ENCODE measurements at places on chromosomes 11 and 22.

GRCh38 chr11:119320776-119321524 lies 4.0 kb upstream of the MCAM start:
- no peak for DNase-seq

- DNase-seq = no peak
Measured at GRCh38 chr22:28411125-28411524, 268.5 kb downstream of the TTC28 start.

DNA sequence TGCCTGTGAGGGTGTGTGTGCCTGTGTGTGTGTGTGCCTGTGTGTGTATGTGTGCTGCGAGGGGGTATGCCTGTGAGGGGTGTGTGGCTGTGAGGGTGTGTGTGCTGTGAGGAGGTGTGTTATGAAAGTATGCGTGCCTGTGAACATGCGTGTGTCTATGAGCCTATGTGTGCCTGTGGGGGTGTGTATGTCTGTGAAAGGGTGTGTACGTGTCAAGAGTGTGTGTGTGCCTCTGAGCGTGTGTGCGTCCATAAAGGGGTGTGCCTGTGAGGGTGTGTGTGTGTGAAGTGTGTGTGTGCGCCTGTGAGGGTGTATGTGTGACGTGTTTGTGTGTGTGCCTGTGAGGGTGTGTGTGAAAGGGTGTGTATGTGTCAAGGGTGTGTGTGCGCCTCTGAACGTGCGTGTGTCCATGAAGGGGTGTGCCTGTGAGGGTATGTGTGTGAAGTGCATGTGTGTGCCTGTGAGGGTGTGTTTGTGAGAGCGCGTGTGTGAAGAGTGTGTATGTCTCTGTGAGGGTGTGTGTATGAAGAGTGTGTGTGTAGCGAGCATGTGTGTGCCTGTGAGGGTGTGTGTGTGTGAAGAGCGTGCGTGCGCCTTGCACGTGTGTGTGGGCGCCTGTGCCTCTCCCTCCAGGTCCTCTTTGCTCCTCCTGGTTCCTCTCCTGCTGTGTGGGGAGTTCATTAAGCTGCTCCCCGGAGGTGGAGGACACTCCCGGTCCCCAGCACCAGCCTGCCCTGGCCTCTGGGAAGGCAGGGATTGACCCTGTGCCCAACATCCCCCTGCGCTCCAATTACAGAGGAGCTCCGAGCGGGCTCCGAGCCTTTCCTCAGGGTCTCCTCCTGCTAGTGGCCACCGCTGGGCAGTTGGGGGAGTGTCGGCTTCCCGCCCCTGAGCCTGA lies 53.3 kb downstream of the CACNA1I start:
- no peak for DNase-seq

DNA sequence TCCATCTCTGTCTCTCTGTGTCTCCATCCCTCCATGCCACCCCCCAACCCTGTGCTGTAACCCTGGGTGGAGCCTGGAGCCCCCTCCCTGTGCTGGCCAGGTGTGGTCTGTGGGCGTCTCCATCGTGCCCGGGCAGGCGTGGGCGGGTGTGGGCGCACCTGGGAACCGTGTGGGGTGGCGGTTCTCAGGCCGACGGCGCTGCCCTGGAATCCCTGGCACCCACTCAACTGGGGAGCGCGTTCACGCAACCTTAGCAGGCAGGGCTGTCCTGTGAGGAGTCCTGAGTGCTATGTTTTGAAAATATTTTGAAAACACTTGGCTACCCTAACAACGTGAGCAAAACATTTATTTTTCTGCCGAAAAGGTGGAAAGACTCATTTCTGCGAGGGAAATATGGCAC lies 4.7 kb downstream of the TNNT3 start:
- no peak for DNase-seq

DNA sequence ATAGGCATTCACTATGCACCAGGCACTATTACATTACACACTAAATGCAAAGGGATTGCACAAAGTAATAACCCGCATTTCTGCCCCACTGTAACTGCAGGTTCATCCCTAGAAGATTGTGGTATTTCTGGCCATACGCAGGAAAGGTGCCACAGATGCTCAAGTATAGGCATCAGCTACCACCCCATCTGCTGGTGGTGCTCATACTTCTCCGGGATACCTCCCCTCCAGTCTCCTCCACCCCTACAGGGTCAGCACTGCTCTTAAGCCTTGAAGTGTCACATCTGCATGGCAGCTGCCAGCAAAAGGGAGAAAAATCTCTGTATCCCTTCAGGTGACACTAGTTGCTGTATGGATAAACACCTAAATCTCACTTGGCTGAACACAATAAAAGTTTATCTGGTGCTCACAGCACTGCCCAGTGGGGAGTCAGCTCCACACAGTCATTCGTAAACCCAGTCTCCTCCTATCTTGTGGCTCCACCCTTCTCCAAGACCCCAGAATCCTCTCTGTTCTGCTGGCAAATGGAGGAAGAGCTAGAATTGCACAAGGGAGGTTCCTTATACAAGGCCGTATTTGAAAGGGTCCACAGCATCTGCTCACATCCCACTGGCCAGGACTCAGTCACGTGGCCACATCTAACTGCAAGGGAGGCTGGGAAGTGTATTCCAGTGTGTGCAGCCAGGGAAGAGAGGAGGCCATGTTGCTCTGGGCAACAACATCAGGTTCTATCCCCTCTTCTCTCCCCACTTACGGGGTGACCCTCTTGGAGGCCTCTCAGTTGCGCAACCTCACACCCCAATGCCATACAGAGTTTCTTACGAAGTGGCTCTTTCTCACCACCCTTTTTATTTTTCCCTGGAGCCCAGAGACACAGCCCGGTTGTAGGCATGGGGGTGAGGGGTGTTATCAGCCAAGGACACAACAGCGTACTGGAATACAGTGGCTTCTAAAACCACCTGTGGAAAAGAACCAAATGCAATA lies 114.7 kb downstream of the BUD13 start:
- DNase-seq = no peak

DNA sequence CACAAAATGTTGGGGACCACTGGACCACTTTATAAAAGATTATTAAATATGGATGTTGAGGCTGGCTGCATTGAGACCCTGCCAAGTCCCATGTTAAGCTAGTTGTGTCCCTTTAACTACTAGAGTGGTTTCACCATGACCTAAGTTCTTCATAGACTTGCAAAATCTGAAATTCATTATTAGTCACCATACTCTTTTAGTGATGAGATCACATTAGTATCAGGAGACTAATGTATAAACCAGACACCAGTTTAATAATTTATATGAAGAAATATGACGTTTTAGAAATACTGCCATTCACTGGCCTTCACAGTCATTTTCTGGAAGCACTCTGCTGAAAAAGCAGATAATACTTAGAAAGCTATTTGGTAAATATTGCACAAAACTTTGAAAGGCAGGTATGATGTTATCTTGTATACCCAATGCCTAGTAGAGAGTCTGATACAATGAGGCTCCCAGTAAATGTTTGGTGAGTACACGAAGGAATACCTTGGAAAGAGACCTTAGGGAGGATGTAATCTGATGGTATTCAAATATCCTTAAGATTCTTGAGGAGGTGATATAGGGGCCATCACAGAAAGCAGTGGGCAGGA lies 728.2 kb upstream of the ANO5 start:
- no peak for DNase-seq

DNA sequence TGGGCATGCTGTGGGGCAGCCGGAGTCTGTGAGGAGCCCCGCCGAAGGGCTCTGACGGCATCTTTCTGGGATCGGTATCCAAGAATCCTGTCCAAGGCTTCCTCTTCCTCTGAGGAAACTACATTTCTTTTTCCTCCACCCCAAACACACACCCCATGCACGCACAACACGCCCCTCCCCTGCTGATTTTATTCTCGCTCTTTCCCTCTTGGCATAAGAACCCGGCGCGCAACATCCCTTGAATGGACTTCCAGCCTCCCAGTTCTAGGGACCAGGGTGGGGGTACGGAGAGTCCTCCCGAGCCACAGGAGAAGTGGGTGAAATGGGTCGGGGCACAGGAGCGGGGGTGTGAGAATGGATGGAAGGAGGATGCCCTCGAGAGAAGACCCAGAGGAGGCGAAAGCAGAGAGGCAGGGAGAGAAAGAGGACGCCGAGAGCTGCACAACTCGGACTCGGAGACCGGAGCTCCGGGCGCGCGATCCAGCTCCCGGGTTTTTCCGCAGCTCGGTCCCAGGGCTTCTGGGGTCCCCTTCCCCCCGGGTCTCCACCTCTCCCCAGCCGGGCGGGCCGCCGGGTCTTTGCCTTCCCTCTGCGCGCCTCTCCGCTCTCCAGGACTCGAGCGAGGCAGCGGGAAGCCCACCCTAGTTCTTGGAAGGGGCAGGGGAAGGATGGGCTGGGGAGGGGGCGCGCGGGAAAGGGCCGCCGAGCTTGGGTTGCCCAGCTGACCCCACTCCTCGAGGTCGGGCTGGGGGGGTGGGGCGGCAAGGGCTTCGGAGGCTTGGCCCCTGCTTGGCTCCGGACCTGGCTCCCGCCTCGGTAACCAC lies 1.5 kb upstream of the LARGE1 start:
- peak; percentile 62 for DNase-seq

- DNase-seq = no peak
Measured at GRCh38 chr22:42978453-42979103, 36.4 kb downstream of the PACSIN2 start.

All from right renal pelvis (tissue), 4 donors.